Colonic mucosa (tissue), 4 donors: ENCODE measurements at places on chromosomes 3 and 15. TPM values are rescaled to one million over a fixed set of nuclear protein-coding genes. Genes with fewer than 3 reads are reported as not detected.

GRCh38 chr15:58048261-58048660 lies 17.2 kb downstream of the ALDH1A2 start:
- DNase-seq: no peak

DNA sequence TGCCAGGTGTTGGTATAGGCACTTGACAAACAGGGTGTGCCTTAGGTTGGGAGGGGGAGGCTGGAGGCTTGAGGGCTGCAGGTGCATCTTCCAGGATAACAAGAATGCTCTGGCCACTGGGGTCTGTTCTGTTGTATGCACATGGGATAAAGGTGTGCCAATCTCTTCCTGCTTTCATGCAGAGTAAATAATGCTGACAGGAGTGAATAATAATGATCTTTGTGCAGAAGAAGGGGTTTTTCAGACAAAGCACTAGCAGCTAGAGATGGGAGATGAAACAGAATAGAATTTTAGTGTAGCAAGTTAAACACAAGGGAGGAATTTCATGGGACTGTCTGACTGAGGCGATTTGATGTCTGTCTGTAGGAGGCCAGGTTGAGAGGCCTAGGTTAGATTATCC lies 1.9 kb upstream of the ROPN1 start:
- DNase-seq: no peak

DNA sequence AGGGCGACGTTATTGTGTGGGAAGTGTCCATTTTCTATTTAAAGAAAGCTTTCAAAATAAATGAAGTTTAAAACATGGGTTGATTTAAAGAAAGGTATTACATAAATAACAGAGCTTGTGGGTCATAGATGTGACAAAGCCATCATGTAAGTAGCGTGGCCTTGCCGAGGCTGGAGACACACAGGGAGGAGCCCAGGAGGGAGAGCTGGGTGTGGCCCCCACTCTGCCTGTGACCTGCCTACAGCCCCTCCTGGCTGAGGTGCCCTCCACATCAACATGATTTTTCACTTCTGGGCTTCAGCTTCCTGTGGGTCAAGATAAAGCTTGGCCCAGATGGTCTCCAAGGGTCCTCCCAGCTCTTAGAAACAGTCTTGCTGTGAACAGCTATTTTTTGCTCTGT lies 12.5 kb upstream of the MGLL start:
- DNase-seq: no peak

- DNase-seq: peak; percentile 48
These were observed 428 bp downstream of the LYSMD4 start for GRCh38 chr15:99732751-99733267.

DNA sequence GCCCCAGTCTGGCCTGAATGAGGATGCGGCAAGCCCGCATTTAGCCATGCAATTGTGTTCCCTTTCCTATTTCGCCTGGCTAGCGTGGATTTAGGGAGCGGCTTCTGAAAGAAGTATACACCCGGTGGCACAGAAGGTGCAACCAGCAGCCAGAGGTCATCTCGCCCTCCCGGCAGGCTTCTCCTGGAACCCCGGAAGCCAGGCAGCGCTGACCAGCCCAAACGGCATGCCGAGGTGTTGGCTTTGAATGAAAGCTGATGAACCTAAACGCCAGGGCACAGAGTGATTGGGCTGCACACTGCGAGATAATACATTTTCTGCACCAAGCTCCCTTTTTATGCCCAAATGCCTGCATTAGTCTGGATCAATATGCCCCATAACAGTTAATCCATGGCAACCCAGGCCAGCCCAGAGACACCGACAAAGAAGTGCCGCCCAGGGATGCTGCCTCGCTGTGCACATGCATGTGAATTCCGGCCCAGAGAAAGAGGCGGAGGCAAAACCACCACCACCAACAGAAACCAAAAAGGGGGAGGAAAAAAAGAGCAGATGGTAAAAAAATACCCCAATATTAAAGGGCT lies 1.4 kb downstream of the SRGAP3 start:
- DNase-seq: peak; percentile 23

The CCDC33 gene
- total RNA-seq: 0.10 TPM

The CPB1 gene
- total RNA-seq: 1.1 TPM

The ALDH1A3 gene
- 3.8 TPM for total RNA-seq
